ENCODE measurements at places on chromosomes 3 and 15.

DNA sequence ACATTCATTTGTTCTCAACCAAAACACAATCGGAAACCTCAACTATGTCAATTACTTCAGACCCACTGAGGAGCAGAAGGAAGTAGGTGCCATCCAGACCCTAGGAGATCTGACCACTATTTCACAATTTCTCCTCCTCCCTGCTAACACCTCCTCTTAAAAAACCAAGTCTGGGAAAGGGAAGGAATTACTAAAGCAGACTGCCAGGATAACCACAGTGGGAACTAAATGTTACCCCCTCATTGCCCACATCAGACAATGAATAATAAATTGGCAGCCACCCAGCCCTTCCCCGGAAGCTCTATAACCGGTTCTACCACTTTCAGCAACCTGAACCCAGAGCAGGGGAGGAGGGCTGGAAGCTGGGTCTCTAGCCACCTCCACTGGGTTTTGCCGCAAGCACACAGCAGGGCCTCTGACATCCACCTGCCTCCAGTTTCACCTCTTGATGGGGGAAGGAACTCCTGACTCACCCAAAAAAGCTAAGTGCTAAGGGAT is 17.6 kb downstream of the C15orf62 start:
- DNase-seq: no peak

GRCh38 chr15:95149771-95150170 is 918.4 kb downstream of the MCTP2 start:
- no peak for DNase-seq

DNA sequence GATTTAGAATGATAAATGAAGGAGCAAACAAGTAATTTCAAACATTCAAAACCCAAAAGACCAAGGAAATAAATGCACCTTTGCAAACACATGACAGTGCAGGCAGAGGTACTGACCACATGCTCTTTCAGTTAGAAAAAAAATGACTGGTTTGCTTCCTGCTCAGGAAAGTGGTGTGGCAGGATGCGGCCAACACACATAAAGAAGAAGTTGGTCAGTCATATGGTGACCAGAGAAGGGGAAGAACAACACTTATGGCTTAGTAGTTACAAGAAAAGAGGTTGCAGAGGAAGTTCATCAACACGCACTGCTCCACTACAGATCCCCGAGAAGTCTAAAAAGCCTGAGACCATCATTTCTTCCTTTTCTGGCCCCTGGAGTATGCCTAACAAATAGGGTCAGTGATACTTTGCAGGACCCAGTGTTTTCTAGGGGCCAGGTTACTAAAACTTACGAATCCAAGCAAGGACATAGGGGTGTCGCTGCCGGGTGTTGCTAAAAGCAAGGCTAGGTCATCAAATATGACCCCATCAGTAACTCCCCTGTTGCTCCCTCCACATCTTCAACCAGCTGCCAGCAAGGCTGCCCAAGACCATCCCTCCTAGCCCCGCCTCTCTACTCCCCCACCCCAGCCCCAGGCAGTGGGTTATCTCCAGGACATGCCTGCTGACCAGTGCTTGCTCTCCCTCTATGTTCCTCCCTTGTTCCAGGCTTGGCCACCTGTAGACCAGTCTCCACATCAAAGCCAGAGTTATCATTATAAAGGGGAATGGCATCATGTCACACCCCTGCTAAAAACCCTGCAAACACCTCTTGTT is 11.2 kb downstream of the ATP8B4 start:
- DNase-seq: no peak

DNA sequence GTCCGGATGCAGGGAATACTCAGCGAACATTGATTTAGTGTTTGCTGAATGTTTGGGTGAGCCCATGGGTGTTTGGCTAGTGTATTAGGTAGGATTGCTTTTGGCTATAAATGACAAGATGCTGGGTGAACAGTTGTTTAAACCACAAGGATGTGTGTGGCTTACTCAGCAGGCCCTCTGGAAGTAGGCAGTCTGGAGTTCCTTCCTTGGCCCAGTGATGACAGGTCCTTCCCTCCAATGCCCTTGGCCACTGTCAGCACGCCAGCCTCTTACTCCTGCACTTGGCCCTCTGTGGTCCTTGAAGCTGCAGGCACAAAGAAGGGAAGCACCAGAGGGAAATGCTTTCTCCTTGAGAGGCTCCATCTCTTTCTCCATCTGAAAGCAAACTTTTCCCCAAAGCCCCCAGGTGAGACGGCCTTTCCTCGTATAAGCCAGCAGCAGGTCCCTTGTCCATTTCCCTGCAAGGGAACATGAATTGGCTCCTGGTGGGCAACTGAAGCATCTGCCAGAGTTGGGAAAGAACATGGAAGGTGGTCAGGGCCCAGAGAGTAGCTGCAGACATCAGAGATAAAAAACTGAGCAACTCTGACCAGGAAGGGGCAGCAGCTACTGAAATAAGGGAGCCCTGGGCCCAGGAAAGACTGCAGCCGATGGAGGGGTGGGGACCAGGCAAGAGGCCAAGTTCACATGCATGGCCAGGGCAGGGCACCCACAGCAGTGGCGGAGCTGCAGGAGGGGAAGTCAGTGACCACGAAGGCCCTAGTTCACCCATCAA is 105.0 kb downstream of the TPRA1 start:
- DNase-seq: no peak

GRCh38 chr3:136699271-136699828 is 52.8 kb downstream of the STAG1 start:
- no peak for DNase-seq

GRCh38 chr15:66752078-66752477 is 50.0 kb downstream of the SMAD6 start:
- DNase-seq: no peak

- DNase-seq: no peak
Observed at GRCh38 chr3:73576999-73577461, 47.7 kb downstream of the PDZRN3 start.

DNA sequence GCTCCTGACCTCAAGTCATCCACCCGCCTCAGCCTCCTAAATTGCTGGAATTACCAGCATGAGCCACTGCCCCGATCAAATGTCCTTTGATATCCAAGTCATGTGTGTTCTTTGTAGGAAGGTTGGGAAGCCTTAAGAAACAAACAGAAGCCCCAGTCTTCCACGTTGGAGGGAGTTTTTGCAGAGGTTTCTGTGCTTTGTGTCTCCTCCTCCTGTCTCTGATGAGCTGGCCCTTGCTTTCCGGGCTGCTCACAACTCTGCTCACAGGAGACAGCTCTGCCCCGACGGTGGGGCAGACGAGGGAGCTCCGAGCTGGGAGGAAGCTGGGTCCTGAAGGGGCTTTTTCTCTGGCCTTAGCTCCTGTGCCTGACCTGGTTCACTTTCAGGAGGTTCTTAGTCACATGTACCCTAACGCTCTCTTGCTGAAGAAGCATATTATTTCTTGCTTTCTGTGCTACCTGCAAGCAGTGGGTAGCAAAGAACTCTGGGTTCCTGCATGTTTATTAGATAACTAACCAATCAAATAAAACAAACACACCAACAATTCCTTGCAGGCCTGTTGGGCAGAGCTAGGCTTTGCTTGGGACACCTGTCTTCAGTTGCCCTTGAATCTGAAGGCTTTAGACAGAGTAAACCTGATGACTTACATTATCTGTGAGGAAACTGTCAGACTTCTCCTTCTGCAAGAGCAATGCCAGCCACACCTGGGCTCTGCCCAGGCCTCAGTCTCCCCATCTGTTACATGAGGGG is 52.6 kb upstream of the SMAD6 start:
- no peak for DNase-seq

DNA sequence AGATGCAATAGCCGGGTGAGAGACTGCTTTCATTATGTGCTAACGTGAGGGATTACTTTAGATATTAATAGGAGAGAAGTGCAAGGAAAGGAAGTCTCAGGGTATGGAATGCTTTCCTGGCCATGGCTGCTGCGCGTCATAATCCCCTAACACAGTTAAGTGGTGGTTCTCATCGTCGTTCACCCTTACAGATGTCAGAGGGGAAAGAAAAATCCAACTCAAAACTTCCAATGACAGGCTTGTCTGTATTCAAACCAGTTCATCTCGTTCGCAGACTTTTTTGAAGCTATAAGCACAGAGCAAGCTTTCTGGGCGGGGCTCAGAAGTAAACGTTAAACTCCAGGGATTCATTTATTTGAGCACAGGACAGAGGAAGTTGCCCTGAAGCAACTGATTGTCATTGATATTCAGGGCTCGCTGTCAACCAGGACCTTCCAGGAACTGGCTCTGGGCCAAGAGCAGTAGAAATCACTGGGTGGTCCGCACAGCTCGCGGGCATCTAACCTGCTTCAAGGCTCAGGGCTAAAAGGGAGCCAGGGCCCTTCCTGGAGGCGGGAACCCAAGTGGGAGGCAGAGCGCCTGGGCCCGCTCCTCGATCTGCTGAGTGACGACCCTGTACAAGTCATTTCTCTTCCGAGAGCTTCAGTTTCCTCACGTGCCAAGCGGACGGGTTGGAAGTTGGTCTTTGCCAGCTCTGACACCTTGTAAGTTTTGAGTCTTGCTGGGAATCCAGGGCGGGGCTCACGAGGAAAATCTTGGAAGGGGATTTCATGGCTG is 1.1 kb upstream of the LPP start:
- DNase-seq: no peak

Measured in stimulated activated CD8-positive, alpha-beta memory T cell treated with anti-CD3 and anti-CD28 coated beads, Interleukin-2, amount 100 ng/mL, for 1 hour (primary cell).